ENCODE measurements at places on chromosomes 2 and 18.

DNA sequence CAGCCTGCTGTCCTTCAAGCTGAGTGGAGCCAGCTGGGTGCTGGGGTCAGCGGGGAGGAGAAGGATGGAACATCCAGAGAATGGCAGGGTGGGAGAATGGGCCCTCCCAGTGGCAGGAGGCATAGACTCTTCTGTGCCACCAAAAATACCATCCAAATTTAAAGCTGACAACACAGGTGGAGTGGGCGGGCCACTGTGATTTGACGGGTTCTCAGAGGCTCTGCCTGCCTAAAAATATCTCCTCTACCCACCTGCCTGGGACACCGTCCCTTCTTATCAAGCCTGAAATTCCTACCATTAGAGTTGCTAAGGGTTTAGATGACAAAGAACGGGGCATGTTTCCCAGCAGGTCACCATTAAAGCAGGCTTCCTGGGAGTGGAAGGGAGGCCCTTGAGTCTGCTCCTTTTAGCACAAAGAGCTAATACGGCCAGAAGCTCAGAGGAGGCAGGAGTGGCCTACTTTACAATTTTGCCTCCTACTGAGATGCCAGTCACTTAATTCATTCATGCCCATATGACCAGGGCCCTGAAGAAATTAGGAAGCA lies 19.8 kb upstream of the MARCHF4 start:
- DNase-seq: no peak

GRCh38 chr18:12692206-12692605 lies 10.3 kb downstream of the CEP76 start:
- no peak for DNase-seq

- no peak for DNase-seq
These were observed 5.7 kb downstream of the MBD5 start for GRCh38 chr2:148026573-148026972.

DNA sequence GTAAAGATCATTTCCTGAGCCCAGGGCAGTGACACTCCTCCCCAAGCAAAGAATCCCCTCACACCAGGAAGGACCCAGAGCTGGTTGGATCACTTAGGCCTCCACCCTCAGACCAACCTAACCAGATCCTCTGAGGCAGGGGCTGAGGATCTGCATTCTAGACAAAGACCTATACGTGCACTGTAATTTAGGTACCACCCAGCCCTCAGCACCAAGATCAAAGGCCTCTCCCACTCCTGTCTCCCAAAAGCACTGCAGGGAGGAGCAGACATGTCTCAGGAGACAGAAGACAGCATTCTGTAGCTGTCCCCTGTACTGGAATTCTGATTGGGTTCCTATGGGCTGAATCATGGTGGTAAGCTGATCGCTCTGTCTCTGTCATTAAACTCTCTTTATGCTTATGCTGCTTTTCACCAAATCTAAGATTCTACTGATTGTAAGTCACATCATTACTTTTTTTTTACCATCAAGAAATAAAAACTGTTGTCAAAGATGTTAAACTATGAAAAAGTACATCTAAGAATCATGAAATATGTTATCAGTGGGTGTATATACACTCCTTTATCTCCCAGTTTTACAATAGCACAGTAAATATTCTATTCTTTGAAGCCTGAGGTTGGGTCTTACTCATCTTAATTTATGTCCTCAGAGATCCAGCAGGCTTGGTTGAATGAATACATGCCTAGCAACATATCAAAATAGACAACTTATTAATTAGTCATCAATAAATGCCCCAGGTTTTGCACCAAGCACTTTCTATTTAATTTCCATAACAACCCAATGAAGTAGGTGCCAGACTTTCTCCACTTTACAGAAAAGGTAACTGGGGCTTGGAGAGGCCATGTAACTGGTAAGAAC lies 28.3 kb downstream of the MCFD2 start:
- DNase-seq: no peak

DNA sequence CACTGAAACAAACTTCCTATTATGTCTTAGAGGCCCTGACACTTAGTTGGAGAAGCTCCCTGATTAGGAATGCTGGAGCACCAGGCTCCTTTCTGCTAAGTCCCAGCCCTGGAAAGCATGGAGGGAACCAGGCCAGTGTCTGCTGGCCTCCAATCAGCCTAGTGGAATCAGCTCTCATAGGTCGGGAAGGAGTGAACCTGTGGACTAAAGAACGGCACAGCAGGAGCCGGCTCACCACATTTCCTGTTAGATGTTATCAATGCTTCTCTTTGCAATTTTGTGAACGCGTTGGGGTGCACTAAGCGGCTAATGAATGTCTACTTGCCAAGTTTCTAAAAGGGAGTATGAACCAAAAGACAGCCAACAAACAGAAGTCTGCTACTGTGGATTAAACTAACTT lies 296.6 kb downstream of the NAPG start:
- no peak for DNase-seq

DNA sequence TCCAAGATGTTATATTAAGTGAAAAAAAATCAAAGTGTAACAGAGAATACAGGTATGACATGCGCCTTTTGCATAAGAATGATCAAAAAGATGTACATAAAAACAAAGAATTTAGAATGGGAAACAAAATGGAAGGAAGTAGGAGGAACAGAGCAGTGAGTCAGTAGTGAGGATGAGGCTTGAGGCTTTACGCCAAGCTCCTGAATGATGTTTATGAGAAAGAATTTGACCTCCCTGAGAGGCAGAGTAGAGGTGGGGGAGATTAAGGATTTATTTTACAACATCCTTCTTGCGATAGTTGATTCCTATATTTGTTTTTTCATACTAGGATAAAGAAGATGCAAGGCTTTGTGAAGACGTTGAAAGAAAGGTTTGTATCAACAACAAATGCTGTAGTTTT lies 81.4 kb downstream of the DCDC2C start:
- no peak for DNase-seq

DNA sequence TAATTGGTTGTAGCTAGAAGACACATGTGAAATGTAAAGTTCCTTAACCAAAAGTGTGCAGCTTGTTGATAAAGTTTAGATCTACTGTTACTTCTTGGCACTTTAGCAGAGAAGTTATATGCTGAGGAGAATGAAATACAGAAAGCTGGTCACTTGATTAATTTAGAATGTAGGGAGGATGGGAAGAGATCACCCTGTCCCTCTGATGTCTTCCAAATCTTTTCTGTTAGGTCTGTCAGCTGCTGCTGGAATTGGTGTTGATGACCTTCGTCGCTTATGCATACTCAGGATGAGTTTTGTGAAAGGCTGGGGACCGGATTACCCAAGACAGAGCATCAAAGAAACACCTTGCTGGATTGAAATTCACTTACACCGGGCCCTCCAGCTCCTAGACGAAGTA lies 48.0 kb downstream of the SMAD4 start:
- no peak for DNase-seq

- no peak for DNase-seq
These were observed 2.5 kb upstream of the ATG16L1 start for GRCh38 chr2:233248999-233249398.

- no peak for DNase-seq
These were observed 20.6 kb downstream of the STPG4 start for GRCh38 chr2:47134386-47135090.

All from activated T-cell treated with anti-CD3 and anti-CD28 coated beads for 48 hours (primary cell).